ENCODE measurements at places on chromosomes 2 and 18.

GRCh38 chr2:10522726-10523405 is 74.7 kb upstream of the ODC1 start:
- DNase-seq: no peak

GRCh38 chr18:57446322-57446721 is 11.1 kb downstream of the ONECUT2 start:
- DNase-seq: no peak

DNA sequence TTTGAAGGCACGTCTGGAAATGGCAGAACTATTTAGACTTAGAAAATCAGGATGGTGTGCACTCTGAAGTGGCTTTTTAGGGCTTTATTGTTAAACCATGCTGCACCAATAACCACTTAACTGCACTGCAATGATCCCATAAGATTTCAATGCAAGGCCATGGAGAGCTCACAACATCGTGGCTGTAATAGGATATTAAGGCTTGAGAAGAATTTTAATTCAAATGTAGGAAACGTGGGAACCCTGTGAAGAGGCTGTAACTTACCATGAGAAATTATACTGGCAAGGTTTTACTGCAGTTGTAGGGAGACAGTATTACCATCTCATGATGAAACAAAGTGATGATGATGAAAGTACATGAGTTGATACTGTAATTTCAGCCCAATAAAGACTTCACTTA is 242.5 kb downstream of the AFF3 start:
- DNase-seq: no peak

DNA sequence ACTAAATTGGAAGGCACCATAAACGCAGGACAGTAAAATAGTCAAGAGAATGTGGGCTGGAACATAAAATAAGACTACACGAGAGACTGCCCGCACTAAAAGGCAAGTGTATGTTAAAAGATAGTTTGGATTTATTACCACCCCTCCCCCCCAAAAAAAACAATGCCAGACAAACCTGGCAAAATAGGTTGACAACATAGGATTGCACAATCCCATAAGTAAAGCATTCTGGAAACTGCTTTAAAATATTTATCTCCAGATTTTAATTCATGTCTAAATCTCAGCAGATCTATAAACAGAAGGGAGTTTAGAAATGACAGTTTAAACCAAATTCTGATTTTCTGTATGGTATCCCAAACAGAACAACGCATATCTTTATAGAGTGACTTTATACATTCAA is 455.1 kb downstream of the ERBB4 start:
- no peak for DNase-seq

GRCh38 chr2:231554748-231555545 is 24.7 kb upstream of the NMUR1 start:
- DNase-seq: no peak

DNA sequence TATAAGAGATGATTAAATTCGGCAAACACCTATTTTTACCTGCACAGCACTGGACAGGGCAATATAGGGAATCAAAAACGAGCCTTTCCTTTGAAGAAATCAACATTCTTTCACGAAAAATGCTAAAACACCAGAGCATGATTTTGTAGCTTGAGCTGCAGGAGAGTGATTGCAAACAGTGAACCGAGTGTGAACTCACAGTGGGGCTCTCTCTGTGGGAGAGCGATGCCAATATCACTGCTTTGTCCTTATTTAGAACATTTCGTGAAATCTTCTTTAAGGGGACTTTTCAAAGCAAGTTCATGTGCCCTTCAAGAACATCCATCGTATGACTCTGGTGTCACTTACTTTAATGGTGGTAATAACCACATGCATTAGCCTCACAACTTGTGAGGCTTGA is 238.8 kb downstream of the CD226 start:
- no peak for DNase-seq

DNA sequence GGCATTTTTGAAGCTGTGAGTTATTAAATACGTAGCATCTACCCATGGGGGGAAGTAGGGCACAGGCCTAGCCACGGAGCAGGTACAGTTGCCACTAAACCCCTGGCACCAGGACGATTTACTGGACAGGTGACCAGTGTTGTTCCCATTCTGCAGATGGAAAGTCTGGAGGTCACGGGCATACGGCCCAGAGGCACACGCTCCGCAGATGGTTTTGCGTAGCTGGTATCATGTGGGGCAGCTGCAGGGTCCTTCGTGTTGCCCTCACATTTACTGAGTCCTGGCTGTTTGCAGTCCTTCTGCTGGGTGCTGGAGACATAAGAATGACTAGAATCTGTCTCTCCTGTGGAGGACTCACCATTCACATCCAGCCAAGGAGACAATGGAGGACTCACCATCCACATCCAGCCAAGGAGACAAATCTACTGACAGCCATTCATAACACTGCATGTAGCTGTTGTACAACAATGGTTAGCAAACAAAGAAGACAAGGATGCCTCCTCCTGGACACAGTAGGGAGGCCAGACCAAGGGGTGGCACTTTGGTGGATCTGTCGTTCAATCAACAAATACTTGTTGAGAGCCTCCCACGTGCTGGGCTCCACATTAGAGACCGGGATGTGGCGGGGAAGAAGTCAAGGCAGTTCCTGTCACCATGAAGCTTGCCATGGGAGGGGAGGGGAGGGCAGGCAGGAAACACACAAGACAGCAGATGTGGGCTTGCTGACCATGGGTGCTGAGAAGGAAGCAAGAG is 24.9 kb downstream of the TWIST2 start:
- no peak for DNase-seq

GRCh38 chr2:144686518-144687215 is 166.7 kb upstream of the ZEB2 start:
- DNase-seq: no peak

- no peak for DNase-seq
Measured at GRCh38 chr18:26960911-26961310, 95.4 kb upstream of the AQP4 start.

- DNase-seq: no peak
Measured at GRCh38 chr2:227455200-227455599, 16.8 kb upstream of the AGFG1 start.

GRCh38 chr2:113118263-113118657 is 9.1 kb upstream of the IL1RN start:
- DNase-seq: no peak

DNA sequence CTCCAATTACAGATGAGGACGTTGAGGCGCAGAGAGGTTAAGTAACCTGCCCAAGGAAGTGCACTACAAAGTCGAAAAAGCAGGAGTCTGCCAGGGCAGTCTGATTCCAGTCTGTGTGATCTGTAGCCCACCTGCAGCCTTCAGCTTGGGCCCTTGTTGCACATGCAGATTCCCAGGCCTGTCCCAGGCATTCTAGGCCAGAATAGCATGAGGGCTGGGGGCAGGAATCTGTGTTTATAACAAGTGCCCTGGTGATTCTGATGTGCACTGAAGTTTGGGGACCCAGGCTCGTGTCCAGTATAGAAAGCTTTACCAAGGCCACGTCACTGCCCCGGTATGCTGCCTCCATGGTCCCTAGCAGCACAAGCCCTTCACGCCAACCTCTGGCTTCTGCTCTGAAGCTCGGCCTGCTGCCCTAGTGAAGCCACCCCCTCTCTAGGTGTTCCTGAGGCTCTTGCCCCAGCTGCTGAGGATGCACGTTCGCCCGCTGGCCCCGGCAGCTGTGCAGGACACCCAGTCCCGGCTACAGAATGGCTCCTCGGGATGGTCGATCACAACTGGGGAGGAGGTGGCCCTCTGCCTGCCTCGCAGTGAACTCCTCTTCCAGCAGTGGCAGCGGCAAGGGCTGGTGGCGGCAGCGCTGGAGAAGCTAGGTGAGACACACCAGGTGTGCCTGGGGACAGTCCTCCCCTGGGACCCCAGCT is 4.6 kb downstream of the CHRNG start:
- DNase-seq: no peak

- no peak for DNase-seq
Measured at GRCh38 chr2:95021023-95021416, 4.5 kb upstream of the MAL start.

DNA sequence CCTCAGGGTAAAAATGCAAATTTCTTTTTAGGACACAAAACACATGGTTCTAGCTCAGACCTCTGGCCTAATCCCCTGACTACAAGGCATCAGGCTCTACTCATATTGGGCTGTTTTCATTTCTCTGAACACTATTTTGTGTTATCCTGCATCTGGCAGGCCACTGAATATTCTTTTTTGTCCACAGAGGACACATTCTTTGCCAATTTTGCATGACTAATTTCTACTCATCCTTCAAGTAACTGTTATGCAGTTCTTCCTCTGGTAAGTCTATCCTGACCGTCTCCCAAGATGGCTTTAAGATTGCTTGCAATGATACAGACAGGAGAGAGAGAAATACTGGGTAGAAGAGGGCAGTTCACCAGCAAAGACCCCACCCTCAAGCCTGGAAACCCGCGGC is 107.6 kb upstream of the RGPD4 start:
- DNase-seq: no peak

- no peak for DNase-seq
Measured at GRCh38 chr2:195049372-195050031, 607.5 kb upstream of the SLC39A10 start.

DNA sequence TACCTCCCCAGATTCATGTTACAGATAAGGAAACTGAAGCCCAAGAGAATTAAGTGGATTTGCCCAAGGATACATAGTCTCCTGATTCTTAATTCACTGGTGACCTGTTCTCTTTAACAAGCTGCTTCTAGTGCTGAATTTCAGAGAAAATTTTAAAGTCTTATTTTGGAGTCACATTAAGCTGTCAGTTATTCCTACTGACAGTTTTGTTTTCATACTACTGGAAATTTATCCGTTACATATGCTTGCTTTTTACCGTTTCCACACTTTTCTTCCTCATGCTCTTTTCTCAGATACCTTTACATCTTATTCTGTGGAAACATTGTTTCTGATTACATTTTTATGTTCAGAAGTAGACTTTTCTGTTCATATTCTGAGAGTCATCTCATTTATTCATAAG is 1.3 kb downstream of the MOB4 start:
- DNase-seq: no peak

GRCh38 chr2:113711851-113712250 is 44.6 kb downstream of the SLC35F5 start:
- DNase-seq: no peak

- DNase-seq: peak; percentile 31
Measured at GRCh38 chr2:11829324-11829946, 83.0 kb downstream of the LPIN1 start.

DNA sequence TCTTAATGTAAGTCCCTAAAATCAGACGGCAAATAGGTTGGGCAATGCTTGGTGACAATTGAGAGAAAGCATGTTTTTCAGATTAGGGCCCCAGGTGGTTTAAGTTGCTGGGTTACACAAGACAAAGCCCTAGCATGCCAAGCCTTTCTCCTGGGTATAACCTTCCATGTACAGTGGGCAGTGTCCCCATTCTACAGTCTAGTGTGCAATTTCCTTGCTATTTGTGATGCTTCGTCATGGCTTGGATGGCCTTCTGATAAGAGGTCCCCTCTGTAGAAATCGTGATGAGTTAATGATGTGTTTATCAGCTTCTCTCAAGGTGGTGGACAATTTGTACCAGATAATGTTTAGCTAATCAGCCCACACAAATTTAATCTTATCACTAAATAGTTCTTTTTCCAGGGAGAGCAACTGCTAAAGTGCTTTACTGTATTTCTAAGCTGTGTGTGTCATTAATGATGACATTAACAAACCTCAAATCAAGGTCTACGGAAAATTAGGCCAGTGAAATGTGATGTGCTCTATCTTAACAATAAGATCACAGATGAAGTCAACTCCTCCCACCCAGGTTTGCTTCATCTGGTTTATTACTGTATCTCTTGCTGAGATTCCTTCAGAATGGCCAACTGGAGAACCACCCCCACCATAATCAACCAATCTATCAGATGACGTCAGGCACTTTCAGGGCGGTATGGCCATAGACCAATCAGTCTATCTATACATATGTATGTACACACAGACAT is 61.7 kb downstream of the PLB1 start:
- no peak for DNase-seq

- DNase-seq: no peak
Measured at GRCh38 chr2:9629222-9630116, 1.3 kb downstream of the YWHAQ start.

DNA sequence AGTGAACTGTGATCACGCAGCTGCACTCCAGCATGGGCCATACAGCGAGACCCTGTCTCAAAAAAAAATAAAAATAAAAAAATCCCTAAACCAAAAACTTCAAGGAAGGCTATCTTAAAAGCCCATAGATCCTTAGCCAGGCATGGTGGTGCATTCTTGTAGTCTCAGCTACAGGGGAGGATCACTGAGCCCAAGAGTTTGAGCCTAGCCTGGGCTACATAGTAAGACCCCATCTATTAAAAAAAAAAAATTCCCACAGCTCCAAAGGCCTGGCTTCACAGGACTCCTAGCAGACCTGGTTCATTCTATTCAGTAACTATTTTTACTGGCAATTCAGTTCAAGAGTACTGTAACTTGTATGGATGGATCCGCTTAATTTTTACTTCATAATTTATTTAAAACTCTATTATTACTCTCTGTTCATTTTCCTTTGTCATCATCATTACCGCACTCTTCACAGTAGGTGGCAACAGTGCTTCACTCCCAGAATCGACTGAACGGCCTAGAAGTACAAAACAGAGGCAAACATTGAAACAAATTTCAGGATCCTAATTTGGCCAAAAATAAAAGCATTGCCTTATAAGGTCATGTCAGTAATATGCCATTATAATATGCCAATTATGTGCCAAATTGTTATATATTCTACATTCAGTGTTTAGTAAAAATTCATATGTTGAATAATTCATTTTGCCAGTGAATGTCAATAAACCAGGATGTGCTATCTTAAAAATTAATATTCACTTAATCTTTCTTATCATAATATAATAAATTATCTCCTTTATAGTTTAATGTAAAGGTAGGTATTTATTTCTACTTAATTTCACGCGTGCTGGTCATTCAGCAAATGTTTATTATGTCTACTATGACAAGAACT is 14.3 kb upstream of the STAM2 start:
- no peak for DNase-seq

GRCh38 chr2:28751956-28752630 is 463 bp downstream of the PPP1CB start:
- no peak for DNase-seq

GRCh38 chr2:61707984-61708852 is 145.6 kb downstream of the FAM161A start:
- DNase-seq: peak; percentile 29

DNA sequence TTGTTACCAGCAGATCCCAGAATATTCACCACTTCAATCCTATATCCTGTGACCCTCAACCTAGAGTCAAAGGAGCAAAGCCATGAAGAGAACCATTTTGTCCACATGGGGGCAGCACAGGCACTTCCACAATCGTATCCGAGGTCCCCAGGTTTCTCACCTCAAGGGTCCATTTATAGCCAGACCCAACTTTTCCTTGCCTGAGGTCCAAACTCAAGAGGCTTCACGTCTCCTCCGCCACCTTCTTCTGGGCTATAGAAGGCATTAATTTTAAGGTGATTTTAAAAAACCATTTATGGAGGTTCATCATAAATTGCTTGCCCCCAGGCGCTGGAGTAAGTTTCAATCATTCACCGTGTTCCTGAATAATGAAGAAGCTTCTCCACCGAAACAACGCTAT is 111.6 kb upstream of the NABP1 start:
- DNase-seq: peak; percentile 26

Data from HuH-7.5 (cell line).